ENCODE measurements at places on chromosomes 13 and 19. TPM values are rescaled to one million over a fixed set of nuclear protein-coding genes. Genes with fewer than 3 reads are reported as not detected.

Gene ZNF99
- total RNA-seq: not detected

Gene CGB3
- total RNA-seq: 0.14 TPM

Gene S1PR4
- 0.20 TPM for total RNA-seq

Gene GRK1
- total RNA-seq: 0.02 TPM

Gene ZNF627
- 4.8 TPM for total RNA-seq

Gene GNG7
- 0.06 TPM for total RNA-seq

All from A549 treated with DMSO at 1 μM for 4 hours (cell line).